Substantia nigra (tissue), 51 donors: ENCODE measurements at places on chromosomes 2 and 18.

GRCh38 chr2:181876614-181877063 is 14.9 kb upstream of the ITPRID2 start:
- no peak for DNase-seq

- no peak for DNase-seq
Observed at GRCh38 chr2:16475586-16475985, 190.0 kb downstream of the CYRIA start.

GRCh38 chr18:33751613-33752221 is 173.7 kb downstream of the ASXL3 start:
- no peak for DNase-seq

DNA sequence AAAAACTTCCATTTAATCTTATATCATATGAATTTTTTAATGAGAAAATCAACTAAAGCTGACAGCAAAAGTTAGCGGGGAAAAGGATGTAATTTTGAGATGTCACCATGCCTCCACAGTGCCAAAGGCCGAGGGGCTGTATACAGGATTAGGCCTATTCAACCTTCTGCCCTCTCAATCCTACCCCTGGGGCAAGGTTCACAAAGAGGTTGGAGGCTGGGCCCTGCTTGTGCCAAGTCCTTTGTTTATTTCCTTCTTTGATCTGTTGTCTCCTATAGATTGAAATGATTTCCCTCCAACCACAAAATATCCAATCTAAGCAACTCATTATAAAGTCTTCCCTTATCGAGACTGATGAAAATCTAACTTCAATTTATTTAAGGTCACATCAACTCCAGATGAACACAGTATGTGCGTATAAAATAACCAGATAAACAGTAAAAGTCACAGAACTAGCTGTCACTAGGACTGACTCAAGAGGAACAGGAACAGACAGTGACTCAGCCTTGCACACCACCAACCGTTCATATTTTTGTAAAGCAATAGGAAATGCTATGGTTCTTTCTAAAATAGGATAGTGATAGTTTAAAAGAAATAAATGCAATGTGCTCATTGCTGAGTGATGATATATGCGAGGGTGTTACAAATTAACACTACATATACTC is 95.8 kb downstream of the SLC25A12 start:
- no peak for DNase-seq

DNA sequence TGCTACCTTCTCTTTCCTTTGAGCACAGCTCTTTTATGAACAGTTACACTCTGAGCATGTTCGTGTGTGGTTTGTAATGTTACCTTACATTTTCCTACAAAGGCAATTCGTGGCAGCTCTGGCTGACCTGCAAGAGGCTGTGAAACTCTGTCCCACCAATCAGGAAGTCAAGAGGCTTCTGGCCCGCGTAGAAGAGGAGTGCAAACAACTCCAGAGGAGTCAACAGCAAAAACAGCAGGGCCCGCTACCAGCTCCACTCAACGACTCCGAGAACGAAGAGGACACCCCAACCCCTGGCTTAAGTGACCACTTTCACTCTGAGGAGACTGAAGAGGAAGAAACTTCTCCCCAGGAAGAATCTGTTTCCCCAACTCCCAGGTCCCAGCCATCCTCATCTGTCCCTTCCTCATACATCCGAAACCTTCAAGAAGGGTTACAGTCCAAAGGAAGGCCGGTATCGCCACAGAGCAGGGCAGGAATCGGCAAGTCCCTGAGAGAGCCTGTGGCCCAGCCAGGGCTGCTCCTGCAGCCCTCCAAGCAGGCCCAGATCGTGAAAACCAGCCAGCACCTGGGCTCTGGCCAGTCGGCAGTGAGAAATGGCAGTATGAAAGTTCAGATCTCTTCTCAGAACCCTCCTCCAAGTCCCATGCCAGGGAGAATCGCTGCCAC is 56.9 kb downstream of the WDSUB1 start:
- DNase-seq: no peak

- DNase-seq: no peak
Observed at GRCh38 chr2:201204655-201205514, 21.9 kb downstream of the CASP10 start.

- DNase-seq: no peak
Observed at GRCh38 chr2:36277146-36277808, 78.3 kb upstream of the CRIM1 start.

DNA sequence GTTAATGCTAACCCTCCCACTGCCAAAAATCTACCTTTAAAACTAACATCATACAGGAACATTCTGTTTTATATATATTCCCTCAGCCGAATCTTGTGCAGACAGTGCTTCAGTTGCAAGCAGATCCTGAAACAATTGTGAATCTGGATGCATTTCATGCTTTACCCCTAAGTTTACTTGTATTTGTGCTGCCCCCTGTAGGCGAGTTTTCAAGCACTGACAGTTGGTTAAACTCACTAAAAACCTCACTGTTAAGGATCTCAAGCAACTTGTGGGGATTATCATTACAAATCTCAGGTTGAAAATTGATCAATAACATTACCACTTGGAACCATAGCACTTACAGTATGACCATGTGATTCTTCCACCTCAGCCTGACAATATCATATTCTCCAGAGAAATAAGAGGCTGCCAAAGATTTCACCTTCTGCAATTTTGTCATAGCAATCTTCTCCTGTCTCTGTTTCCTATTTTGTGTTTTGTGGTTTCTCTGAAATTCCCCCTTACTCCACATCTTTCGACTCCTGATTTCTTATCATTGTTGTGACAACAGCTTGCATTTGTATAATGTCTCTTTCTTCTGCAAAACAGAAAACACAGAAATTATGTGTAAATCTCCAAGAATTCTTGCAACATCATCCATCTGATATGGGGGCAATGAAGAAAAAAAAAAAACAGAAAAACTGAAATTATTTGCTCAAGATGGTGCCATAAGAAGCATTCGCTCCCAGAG is 354.6 kb upstream of the SETBP1 start:
- DNase-seq: no peak

- no peak for DNase-seq
Observed at GRCh38 chr2:241894681-241895426, 25.3 kb downstream of the RTP5 start.

- DNase-seq: no peak
Observed at GRCh38 chr18:40094441-40094840, 1860.6 kb upstream of the PIK3C3 start.

DNA sequence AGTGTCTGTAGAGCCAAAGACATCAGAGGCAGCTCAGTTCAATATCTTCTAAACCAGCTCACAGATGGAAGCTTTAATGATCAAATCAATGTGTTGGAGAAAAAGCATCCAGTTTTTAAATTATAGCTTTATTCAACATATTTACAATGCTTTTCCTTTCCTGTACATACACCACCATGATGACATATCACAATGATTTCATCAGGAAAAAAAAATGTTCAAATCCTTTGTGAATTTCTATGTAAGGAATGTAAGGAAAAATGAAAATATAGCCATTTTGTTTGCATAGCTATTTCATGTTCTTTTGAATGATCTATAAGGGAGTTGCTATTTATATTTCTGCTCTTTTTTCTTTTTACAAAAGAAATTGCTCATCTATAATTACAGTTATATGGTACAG is 134.7 kb upstream of the CDH20 start:
- no peak for DNase-seq

DNA sequence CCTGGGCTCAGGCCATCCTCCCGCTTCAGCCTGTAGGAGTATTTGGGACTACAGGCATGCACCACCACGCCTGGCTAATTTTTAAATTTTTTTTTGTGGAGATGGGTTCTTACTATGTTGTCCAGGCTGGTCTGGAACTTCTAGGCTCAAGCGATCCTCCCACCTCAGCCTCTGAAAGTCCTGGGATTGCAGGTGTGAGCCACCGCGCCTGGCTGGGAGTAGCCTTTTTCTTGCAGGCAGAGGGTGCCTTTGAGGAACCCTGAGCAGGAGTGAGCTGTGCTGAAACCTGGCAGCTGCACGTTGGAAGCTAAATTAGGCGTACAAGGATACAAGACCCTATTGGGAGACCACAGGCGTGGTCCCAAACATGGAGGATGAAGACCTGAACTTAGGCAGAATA is 8.0 kb downstream of the CTDSP1 start:
- DNase-seq: no peak

GRCh38 chr2:105763076-105763475 is 18.4 kb downstream of the NCK2 start:
- DNase-seq: no peak

GRCh38 chr2:56118474-56118873 is 65.3 kb upstream of the CCDC85A start:
- DNase-seq: no peak

DNA sequence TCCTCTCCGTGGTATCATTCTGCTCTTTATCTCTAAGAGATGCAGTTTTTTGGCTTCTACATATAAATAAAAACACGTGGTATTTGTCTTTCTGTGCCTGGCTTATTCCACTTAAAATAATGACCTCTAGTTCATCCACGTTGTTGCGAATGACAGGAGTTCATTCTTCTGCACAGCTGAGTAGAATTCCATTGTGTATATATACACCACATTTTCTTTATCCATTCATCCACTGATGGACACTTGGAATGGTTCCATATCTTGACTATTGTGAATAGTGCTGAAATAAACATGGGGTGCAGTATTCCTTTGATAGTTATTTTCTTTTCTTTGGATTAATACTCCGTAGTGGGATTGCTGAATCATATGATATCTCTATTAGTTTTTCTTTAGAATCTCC is 262.3 kb downstream of the SOX11 start:
- no peak for DNase-seq

GRCh38 chr2:168538534-168538933 is 82.5 kb downstream of the CERS6 start:
- DNase-seq: no peak

- no peak for DNase-seq
Observed at GRCh38 chr18:78169174-78169864, 810.3 kb upstream of the SALL3 start.

DNA sequence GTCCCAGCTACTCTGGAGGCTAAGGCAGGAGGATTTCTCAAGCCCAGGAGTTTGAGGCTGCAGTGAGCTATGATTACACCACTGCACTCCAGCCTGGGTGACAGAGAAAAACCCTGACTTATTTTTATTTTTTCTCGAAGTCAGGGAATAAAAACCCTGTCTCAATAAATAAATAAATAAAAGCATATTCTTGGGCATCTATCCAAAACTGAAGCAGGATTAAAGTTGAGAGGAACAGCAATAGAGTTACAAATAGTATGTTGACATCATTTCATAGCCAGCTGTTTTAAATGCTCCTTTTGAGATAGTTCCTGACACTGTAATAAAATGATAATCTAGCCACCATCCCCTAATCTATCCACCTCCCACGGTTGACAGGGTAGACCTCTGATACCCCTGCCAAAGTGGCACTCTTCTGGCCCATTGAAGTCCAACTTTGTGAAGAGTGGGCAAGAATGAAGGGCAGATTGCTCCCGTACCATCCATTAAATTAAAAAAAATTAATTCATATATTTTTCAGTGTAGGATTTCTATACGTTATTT is 42.3 kb upstream of the LPIN2 start:
- no peak for DNase-seq

DNA sequence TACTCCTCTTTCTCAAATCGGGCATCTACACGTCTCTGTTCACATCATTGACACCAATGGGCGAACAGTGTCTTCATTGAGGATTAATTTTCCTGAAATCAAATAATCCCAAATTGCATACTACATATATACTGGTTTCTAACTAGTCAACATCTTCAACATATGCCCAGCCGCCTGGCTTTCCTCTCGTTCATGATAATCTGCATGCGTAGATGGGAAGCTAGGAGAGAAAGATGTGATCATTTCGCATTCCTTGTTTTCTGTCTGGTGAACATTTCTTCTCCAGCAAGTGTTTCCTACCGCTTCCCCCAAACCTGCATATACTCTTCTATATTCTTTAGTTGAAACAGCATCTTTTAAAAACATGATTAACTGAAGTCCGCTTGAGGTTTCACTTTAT is 7.4 kb downstream of the TWIST2 start:
- DNase-seq: no peak

- DNase-seq: no peak
Observed at GRCh38 chr2:213411582-213412289, 127.5 kb downstream of the SPAG16 start.

GRCh38 chr2:172251231-172251630 is 148.5 kb upstream of the DLX2 start:
- DNase-seq: no peak

- DNase-seq: no peak
Observed at GRCh38 chr2:124999906-125000305, 974.8 kb downstream of the CNTNAP5 start.

DNA sequence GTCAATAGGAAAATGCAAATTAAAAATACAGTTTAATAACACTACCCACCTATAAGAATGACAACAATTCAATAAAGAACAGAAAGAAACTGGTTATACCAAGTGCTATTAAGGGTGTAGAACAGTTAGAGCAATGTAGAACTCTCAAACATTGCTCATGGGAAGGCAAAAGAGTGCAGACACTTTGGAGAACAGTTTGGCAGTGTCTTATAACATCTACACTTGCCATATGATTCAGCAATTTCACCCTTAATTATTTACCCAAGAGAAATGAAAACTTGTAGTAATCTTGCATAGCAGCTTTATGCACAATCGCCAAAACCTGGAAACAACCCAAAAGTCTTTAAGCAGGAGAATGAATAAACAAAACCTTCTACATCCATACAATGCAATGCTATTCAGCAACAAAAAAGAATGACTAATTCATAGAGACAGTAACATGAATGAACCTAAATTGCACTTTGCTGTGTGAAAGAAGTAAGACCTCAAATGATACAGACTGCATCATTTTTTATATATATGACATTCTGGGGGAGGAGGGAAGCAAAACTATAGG is 455.2 kb downstream of the THSD7B start:
- DNase-seq: no peak

- DNase-seq: no peak
Observed at GRCh38 chr2:54569745-54570301, 113.7 kb downstream of the SPTBN1 start.

GRCh38 chr2:203463266-203463678 is 71.8 kb downstream of the RAPH1 start:
- no peak for DNase-seq

DNA sequence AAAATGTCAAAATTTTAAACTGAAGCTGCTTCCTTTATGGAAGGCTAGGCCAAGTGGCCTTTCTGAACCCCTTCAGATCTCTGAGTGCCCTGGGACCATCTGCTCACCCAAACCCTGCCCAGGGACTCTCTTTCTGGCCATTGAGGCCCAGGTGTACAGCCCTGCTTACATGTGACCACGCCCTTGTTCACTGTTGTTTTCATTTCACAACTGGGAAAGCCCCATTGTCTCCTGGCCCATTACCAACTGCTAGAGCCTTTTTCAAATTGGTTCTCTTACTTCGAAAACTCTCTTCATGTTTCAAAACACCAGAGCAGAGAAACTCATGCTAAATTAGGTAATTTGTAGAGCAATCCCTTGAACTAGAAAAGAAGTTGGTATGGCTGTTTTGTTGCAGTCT is 219.5 kb upstream of the TANK start:
- no peak for DNase-seq

DNA sequence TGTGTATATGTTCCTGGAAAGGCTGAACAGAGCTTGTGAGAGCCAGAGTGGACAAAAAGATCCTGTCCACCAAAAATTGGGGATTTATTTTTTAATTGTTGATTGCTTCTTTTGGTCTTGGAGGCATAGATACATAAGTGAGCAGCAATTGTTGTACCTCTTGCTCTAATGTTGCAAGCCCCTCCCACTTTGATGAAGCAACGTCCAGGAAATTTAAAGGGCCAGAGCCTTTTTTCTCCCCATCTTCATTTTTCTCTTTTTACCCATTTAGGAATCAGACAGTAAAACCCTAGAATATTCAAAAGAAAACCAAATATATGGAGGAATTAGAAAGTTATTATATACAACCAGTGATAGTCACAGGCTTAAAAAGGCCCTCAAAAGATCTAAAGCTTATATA is 871.8 kb upstream of the NRXN1 start:
- no peak for DNase-seq
